Endothelial cell (in vitro differentiated cells): ENCODE measurements at places on chromosomes 6 and 20. TPM values are rescaled to one million over a fixed set of nuclear protein-coding genes. Genes with fewer than 3 reads are reported as not detected.

DNA sequence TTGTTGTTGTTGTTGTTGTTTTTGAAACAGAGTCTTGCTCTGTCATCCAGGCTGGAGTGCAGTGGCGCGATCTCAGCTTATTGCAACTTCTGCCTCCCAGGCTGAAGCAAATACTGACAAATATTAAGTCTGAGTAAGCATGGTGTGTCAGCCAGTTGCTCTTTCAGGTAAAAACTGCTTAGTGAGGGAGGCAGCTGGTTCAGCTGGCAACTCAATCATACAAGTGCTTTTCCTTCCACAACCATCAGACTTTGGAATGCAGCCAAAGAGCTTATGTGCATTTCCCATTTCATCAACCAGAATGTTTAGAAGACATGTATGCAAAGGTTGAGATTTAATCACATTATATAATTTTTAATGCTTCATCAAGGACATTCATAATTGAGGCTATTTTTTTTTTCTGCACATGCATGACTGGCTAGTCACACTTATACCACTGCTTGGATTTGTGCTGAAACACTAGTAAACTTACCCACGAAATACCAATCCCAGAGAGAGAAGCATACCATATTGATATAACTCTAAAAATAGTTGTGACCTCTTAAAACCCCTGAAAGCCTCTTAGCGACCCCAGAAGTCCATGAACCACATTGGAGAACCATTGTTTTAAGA, 56.0 kb downstream of the CLIC5 start:
- no peak for DNase-seq

GRCh38 chr20:59010321-59010994, 3.4 kb upstream of the CTSZ start:
- peak; percentile 9 for DNase-seq

DNA sequence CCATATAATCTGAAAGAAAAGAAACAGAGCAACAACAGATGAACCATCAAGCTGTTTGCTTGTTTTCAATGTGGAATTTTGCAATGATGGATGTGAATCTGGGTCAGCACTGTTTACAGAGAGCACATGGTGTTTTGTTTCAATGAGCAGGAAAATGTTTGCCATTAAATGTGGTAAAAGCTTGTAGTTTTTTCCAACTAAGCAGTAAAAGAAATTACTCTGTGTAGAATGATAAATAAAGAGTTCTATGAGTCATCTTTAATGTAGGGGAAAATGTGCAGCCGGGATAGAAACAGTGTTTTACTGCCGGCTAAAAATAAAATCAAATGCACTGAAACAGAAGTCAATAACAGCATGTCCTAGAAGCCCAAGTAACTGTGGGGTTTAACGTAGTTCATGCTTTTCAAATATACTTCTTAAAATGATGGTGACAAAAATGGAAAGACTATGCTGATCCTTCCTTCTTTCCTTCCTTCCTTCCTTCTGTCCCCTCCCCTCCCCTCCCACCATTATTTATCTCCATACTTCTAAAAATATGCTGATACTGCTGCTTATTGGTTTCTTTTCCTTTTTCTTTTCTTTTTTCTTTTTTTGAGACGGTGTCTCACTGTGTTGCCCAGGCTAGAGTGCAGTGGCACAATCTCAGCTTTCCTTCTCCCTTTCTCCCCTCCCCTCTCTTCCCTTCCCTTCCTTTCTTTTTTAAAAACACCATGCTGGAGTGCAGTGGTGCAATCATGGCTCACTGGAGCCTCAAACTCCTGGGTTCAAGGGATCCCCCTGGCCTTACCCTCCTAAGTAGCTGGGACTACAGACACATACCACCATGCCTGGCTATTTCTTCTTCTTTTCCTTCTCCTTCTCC, 6.3 kb upstream of the NAA20 start:
- no peak for DNase-seq

The BTBD3 gene
- total RNA-seq: 56.0 TPM

DNA sequence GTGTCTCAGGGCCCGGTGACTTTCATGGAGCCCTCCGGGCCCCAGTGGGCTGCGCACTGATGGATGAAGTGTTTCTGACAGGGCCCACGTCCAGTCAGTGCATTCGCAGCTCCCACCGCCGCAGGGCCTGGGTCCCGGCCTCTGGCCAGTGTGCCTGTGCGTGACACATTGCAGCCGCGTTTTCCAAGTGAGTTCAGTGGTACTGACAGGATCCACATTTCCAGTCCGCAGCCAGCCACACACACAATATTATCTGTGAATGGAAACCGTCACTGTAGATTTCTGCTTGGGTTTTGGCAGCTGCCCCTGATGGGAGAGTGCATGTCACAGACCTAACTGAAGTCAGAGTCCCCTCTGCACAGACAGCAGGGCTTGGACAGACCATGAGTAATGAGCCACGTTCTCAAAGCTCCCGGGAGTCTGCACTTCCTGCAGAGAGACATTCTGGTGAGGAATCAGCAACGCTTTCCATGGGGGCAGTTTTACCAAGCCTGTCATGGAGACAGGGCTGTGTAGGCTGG, 171.4 kb downstream of the MYLK4 start:
- no peak for DNase-seq

The PKIG gene
- total RNA-seq: 184 TPM

The SLC17A2 gene
- total RNA-seq: not detected

DNA sequence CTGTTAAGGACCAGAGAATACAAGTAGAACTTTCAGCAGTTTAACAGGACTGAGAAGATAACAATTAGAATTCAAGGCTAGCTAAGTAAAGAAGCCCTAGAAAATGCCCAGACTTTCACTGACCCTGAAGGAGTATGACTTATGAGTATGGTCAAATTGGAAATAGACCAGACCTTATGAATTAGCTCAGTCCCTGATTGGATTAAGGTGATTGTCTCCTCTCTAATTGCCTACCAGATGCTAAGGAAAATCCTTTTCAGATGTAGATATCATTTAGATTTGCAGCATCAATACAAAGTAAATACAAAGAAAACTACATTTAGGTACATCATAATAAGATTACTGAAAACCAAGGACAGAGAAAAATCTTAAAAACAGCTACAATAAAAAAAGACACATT, 58.9 kb downstream of the CNR1 start:
- DNase-seq: no peak

The TMEM244 gene
- total RNA-seq: not detected

The PTCRA gene
- total RNA-seq: not detected

GRCh38 chr6:111096246-111096645, 8.9 kb downstream of the SLC16A10 start:
- DNase-seq: no peak

- DNase-seq: no peak
These were observed 17.9 kb downstream of the MDGA1 start for GRCh38 chr6:37679539-37680476.

- DNase-seq: no peak
These were observed 399.5 kb downstream of the PHF3 start for GRCh38 chr6:64034910-64035655.

DNA sequence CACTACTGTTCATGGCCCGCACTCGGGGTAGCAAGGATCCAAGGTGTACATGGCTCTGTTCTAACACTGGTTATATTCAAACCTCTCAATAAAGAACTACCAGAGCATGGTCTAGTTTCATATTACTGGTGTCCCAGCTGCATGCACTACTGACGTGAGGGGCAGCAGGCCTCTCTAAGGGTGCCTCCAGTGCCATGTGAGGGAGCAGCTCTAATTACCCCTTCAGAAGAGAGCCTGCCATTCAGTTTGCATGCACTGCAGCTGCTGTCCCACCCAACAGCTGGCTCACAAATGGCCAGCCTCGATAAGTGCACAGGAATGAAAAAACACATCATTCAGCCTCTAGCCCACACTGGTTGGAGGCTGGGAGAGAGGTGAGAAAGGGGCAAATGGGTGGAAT, 85.2 kb downstream of the SMLR1 start:
- no peak for DNase-seq

The TAGAP gene
- total RNA-seq: 0.41 TPM

GRCh38 chr6:84854811-84855400, 90.5 kb upstream of the TBX18 start:
- no peak for DNase-seq

DNA sequence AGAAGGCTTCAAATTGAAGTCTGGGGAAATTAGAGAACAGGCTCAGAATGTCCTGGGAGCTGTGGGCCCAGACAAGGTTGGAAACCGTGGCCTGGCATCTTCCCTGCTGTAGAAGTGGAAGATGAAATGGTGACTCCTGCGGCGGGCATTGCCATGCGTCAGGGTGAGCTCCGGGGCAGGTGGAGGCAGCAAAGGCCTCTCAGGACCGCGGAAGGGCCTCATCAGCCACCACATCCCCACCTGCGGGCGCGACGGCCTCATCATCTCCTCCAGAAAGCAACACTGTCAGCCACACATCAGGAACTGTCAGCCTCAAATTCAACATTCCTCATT, 161.7 kb downstream of the SYNDIG1 start:
- DNase-seq: no peak

GRCh38 chr20:23161968-23162696, 76.0 kb upstream of the CD93 start:
- no peak for DNase-seq

DNA sequence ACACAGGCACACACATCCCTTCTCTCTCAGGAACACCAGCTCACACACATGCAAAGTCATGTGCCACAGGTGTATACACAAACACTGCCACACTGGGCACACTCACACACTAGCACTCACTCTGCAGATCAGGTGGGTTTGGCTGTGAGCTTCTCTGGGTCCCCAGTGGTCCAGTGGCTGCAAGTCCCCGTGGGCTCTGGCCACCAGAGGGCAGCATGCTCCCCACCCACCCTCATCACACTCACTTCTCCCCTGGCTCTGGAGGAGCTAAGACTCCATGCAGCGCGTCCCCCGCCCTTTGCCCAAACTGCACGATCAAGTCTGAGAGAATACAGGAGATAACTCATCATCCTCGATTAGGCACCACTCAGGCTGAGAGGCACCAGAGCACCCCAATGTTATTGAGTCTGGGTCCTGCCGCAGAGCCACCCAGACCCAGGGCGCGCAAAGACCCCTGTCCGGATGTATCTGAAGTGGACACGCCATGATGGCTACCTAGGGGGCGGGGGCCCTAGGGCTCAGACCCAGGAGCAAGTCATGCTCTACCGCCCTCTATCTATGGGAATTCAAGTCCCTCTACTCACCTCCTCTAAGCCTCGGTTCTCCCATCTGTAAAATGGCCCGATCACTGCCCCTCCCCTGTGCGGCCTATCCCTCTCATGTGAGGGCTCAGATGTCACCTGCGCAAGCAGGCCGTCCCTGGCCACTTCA, 90.5 kb downstream of the GRM4 start:
- peak; percentile 79 for DNase-seq

DNA sequence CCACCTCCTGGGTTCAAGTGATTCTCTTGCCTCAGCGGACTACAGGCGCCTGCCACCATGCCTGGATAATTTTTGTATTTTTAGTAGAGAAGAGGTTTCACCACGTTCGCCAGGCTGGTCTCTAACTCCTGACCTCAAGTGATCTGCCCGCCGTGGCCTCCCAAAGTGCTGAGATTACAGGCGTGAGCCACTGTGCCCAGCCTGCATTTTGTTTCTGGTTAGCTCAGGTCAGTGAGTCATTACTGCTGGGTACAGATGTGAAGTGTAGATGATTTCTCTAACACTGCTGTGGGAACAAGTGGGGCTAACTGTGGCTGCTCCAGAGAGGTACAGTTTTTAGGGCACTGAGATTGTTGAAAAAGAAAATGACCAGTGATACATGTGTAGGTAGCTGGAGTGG, 188.6 kb downstream of the PRL start:
- DNase-seq: no peak

DNA sequence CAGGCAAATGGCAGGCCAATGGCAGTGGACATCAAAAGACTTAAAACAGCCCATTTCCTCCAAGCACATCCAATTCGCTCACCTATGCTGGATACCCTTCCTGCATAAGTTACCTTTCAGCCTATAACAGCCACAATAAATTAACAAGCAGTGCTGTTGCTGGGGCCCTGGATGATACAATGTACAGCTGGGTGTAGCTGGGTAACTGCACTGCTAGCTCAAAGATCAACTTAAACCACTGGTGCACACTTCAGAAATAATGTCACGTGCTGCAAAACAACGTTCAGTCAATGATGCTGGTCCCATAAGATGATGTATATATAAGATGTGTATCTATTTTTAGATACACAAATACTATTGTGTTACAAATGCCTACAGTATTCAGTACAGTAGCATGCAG, 13.6 kb downstream of the IL20RA start:
- no peak for DNase-seq

The MICA gene
- 16.6 TPM for total RNA-seq

The BHLHE23 gene
- total RNA-seq: not detected

GRCh38 chr20:5003626-5004025, 2.3 kb upstream of the SLC23A2 start:
- no peak for DNase-seq

- no peak for DNase-seq
These were observed 11.2 kb downstream of the TRIM40 start for GRCh38 chr6:30147096-30147495.

- DNase-seq: no peak
These were observed 148.5 kb downstream of the FOXC1 start for GRCh38 chr6:1758076-1758679.

DNA sequence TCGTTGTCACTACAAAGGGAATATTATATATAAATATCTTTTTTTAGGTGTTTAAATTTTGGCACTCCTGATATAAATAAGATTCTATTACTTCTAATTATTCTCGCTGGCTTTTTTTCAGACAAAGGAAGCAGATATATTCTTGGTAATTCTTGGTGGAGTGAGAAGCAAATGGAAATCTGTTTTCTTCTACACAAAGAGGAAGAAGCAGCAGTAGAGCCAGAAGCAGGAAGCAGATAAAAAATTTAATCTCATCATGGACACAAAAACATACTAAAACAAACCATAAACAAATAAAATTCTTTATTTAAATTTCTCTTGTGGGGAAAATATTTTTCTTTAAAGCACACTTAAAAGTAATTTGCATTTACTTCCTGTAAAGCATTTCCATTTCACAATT, 3.7 kb upstream of the KIAA0319 start:
- no peak for DNase-seq

GRCh38 chr6:90100059-90100665, 196.5 kb downstream of the BACH2 start:
- no peak for DNase-seq

- DNase-seq: no peak
These were observed 296.1 kb upstream of the FOXQ1 start for GRCh38 chr6:1015825-1016224.

The PPIL6 gene
- 0.95 TPM for total RNA-seq

GRCh38 chr6:136365776-136366354, 76.2 kb upstream of the BCLAF1 start:
- DNase-seq: no peak

DNA sequence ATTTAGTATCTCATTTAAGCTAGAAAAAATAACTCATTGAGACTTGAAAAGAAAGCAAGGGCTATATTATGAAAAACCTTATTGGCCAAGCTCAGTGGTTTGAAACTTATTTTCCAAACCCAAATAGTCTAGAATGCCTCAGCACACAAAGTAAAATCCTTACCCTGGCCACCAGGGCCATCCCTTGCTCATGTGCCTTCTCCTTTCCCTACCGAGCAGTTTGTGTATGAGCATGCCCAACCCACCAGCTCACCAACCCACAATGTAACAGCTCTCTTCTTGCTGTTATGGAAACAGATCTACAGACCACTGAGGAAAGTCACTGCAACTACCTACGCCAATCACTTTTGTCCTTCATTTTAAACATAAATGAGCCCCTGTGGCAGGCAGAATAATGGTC, 79.6 kb upstream of the CARMIL1 start:
- DNase-seq: no peak
